ENCODE measurements at places on chromosomes 12 and 14.

DNA sequence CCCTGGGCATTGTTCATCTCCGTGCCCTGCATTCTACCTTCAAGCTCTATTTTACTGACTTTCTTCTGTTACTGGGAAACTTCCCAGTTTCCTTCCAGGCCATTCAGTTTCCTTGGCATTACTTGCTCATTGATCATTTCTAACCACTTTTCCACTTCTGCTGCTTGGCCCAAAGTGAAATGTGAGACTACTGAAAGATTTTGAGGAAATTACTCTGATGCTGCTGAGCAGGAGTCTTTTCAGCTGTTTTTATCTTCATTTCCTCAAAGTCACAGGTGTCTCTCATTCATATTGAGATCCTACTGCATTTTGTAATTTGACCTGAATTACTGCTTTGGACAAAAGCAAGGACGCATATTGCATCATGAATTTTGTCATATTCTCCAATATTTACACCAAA lies 26.4 kb upstream of the DBX2 start:
- DNase-seq = no peak

DNA sequence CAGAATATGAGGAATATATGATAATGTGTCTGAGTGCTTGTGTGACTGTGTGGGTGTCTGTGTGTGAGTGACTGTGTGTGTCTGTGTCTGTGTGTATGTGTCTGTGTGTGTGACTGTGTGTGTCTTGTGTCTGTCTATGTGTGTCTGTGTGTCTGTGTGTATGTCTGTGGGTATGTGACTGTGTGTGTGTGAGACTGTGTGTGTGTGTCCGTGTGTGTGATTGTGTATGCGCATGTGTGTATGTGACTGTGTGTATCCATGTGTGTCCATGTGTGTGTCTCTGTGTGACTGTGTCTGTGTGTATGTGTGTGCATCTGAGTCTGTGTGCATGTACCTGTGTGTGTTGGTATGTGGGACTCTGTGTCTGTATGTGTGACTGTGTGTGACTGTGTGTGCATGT lies 1361.2 kb upstream of the TMEM132C start:
- DNase-seq = no peak

GRCh38 chr14:71716041-71716772 lies 216.0 kb upstream of the RGS6 start:
- no peak for DNase-seq

DNA sequence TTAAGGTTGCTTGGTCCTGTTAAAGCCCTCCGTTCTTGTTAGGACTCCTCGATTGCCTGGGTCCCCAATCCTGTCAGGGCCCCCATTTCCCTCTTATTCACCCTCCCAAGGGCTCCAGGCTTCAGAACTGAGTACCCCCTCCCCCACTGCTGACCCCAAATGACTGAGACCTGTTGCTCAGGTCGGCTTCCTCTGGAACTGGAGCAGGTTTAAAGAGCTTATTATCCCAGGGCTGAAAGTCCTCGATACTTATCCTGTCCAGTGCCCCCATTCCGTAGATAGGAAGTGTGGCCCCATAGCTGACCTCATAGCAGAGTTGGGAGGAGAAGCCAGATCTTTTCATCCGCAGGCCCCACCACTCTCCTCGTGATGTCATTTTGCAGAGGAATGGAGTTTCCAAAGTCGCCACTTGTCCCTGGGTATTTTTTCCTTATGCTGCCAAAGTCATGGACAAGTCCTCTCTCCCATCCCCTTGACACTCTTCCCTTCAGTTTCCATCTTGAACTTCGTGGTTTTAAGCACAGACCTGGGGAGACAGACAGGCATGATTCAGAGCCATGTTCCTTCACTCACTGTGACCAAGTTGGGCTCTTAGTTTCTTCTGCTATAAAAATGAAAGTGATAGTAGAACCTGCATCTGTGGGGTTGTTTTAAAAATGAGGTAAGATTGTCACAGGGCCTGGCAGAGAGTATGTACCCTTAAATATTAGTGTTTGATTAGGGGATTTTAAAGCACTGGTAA lies 1.2 kb downstream of the USP30 start:
- peak; percentile 26 for DNase-seq

DNA sequence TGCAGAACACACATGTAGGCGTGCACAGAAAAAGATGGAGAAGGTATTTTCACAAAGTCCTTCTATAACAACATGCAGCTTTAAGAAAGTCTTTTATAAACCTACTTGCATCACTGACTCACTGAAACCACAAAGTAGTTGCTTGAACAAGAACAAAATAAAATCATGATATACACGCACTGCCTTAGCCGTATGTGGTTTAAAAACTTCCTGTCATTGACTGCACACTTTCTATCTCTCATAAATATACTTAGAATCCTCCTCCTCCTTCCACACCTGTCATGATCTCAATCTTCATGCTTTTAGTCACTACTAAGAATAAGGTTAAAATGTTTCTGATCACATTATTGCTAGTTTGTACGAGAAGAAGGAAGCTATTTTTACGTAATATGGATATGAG lies 31.8 kb upstream of the RAD51AP1 start:
- DNase-seq = no peak

DNA sequence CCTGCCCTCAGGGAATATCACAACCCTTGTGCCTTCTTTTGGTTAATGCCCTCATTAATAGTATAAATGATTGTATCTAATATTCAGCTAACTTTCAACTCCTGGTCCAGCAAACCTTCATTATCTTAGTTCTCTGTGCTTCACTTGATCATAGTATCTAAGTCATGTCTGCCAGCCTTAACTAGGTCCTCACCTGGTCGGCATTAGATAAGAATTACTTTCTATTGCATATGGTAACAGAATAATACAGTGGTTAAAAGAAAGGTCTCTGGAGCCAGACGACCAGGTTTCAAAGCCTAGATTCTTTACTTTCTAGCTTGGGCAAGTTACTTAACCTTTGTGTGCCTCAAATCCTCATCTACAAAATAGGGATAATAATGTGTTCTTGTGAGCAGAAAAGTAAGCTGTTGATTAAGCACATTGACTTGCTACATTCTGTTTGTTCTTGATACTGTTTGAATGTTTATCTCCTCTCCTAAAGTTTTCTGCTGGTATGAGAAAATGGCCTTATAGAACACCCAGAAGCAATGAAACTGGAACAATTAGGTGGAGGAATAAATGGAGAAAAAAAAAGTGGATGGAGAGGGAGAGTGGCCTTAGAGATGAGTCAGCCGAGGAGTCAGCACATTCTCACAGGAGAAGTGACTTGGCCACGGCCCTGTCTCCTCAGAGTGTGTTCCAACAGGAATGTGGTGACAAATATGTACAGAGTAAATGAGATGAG lies 176.1 kb downstream of the SLC25A21 start:
- no peak for DNase-seq

DNA sequence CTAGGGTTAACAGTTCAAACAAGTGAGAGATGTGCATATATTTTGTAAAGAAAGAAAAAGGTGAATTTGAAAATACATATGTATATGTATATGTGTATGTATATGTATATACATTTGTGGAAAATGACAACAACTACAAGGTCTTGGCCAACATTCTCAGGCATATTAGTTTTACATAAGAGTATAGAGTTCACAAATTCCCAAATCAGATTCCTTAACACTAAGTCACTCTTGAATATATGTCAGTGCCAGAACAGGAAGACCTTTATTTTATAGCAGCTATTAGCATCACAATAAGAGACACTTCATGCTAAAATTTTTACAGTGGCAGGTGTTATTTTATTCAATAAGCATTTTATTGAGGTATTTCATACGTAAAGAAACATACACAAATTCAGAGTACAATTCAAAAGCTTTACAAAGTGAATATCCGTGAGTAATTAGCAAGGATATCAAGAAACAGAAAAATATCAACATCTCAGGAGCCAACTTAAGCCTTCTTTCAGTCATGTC lies 179.7 kb downstream of the SLC6A15 start:
- no peak for DNase-seq

DNA sequence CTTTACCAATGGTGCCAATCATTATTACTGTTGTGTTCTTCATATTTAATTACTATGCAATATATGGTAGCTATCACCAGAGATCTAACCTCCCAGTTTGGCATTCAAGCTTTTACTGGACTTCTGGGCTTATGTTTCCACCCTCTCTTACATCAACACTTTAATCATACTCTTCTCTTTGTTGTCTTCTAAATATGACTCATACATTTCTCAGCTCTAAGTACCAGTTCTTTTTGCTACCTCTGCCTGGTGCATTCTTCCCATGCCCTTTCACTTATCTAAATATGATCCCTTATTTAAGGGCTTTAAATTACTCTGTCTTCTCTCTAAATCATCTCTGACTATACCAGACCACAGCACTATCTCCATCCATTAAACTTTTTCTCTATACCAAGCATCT lies 246.1 kb upstream of the CCDC196 start:
- no peak for DNase-seq

- DNase-seq = no peak
Measured at GRCh38 chr12:15168026-15168678, 53.1 kb downstream of the RERG start.

- DNase-seq = peak; percentile 46
Measured at GRCh38 chr12:116687888-116688287, 50.0 kb downstream of the SPRING1 start.

DNA sequence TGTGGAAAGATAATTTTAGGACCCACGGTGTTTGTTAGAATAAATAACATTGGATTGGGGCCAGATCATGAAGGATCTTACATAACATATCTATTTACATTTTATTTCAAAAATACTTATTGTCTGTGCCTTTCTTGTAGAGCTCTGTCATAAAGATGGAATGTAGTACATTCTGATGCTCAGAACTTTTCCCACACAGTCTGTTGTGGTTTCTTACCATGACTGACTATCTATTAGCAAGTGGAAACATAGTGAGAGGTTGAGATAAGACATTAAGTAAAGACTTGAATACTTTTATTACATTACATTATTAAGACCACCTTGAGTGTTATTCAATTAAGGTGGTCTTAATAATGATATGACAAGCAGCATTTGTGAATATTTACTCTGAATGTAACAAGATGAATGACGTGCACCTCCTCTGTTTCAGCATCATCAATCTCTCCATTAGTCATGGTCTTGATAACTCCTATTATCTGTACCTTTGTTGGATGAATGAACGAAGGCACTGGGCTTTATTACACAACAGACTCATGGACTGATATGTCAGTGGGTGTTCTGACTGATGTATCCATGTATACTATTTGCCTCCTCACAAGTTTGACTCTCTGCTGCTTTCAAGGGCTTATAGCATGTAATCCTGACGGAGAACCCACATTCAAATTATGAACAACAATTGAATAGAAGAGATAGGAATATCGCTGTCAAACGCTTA lies 883.0 kb upstream of the FLRT2 start:
- no peak for DNase-seq

GRCh38 chr14:76576047-76576741 lies 185.1 kb upstream of the VASH1 start:
- no peak for DNase-seq

DNA sequence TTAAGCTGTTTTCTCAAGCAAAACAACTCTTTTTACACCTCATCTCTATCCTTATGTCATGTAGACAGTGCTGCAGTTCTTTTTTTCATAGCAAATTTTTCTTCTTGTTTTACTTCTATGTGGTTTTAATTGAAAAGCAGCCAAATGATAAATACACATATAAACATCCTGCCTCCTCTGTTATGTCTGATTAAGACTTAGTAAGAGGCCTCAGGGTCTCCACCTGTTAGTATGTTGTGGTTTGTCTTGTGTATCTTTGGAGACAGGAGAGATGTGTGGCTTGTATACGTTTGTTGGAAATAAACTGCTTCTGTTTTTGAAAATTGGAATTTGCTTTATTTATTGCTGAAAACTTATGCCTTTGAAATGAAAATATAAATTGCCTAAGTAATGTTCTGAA lies 32.0 kb downstream of the PEX5 start:
- no peak for DNase-seq

DNA sequence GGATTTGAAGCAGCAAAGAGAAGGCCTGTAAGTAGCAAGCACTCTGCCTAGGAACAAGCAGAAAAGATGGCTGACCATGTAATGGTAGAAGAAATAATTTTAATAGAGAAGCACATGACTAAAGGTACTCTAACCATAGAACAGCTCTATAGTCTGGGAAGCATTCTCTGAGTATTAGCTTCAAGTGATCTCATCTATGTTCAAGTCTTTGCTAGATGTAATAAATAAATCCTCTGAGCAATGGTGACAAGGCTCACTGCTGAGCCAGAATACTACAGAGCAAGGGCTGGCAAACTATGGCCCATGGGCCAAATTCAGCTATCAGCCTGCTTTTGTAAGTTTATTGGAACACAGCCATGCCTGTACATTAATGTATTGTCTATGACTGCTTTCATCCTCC lies 84.8 kb downstream of the PEBP1 start:
- no peak for DNase-seq

DNA sequence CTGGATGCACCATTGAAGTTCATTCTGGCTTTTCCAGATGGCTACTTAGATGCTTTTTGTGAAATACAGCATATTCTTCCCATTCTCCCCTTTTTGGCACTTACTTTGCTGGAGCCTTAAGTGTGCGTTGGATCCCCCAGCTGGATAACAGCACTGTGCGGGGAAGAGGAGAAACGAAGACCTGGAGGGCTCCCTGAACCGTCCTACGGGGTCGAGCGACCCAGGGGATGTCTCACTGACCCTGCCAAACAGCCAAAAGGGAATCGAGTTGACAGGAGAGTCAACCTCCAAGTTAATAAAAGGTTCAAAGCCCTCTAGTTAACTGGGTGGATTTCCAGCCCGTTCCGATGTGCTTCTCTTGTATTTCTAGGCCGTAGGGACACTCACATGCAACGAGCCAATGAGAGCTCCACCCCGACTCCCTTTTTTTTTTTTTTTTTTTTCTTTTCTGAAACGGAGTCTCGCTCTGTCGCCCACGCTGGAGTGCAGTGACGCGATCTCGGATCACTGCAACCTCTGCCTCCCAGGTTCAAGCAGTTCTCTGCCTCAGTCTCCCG lies 1.0 kb upstream of the CAMKK2 start:
- DNase-seq = peak; percentile 73

DNA sequence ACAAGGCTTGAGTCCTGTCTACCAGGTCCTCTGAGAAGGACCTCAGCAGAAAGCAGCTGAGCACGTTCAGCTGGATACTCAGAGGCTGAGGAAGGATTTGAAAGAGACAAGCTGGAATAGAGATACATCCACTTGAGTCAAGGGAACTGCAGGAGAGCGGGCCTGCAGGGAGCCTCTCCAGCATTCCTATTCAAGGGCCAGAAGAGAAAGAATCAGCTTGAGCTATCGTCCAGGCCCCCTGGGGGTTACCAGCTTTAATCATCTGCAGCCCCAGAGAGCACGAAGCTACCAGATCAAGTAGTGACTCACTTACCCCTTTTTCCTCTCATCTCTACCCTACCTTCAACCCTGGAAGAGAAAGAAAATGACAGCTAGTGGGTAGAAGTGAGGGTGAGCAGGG lies 80.9 kb downstream of the NDUFA12 start:
- DNase-seq = no peak

GRCh38 chr12:80101126-80101525 lies 1.8 kb downstream of the OTOGL start:
- DNase-seq = no peak

DNA sequence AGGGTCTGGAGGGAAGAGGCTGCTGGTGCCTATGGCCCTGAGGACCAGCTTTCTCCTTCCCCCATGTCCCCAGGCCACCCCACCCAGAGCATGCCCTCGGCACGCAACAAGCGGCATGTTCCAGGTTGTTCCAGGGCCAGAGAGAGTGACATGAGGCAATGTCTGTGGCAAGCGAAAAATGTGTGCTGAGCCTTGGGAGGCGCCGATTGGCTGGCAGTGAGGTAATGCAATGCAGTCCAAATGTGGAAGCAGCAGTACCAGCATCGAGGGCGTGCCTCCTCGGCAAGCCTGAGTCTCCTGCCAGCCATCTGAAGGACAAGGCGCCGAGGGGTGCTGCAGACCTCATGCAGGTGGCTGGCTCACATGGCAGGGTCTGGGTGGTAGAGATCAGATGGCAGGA lies 423.8 kb downstream of the NRXN3 start:
- DNase-seq = no peak

GRCh38 chr14:93741556-93742230 lies 46.6 kb downstream of the PRIMA1 start:
- no peak for DNase-seq
